ENCODE measurements at places on chromosomes 2 and 18.

DNA sequence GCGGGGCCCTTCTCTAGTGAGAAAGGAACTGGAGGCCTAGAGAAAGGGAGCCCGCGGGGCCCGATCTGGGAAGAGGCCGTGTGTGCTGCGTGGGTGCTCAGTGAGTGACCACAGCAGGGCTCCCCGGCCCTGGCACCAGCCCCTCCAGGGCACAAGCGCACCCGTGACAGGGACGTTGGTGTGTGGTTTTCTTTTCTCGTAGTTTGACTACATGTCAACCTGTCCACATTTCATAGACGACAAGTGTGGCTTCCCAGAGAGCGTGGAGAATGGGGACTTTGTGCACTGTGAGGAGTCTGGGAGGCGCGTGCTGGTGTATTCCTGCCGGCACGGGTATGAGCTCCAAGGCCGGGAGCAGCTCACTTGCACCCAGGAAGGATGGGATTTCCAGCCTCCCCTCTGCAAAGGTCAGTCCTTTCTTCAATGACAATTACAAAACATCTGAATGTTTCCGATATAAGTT, 83.1 kb downstream of the TPO start:
- DNase-seq, result no peak

DNA sequence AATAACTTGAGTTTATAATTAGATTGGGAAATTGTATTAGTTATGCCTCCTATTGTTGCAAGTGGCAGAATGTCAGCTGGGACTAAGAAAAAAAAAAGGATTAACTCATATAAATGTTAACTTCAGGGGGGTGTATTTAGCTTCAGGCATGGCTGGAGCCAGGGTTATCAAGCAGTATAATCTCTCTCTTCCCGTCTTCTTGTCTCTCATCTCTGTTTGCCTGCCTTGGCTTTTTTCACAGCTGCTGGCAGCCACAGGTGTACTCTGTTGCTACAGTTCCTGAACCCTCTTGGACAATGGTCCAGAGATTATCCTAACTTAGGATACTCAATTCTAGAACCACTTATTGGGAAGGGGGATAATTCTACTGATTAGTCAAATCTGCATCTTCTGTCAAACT, 370.7 kb upstream of the MEX3C start:
- no peak for DNase-seq

GRCh38 chr18:31610286-31611205, 18.9 kb downstream of the TTR start:
- DNase-seq, result peak; percentile 40

- no peak for DNase-seq
Measured at GRCh38 chr2:65737452-65738011, 305.1 kb upstream of the SPRED2 start.

DNA sequence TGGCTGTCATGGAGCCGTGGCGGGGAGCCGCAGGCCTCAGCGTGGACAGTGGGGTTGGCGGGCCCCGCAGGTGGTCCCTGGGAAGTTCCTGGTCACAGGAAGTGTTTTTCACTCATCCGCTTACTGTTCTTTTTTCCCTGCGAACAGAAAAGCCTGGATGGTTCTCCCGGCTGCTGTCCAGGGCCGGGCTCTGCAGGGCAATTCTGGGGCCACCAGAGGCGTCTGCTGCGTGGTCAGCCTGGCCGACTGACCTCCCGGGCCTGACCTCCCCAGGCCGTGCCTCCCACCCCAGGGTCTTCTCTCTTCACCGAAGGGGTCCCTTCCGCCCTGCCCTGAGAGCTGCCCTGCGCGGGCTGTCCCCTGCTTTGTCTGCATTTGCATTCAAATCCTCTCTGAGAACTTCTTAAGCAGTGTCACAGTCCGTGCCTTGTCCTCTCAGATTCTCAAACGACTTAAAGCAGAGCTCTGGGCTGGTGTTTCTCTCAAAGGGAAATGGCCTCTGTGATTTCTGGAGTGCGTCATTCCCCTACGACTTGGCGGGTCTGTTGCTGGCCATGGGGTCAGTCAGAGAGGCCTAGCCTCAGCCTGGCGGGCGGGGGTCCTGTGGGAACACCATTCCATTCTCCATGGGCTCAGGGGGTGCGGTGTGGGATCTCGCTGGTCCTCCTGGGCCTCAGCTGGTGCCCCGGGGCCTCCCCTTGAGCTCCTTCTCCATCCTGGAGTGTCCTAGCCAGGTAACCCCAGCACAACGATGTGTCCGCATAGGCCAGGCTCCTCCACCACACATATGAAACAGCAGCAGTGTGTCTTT, 38.3 kb downstream of the KLHL29 start:
- DNase-seq, result no peak

Measured in choroid plexus epithelial cell (primary cell).